NCI-H748 treated with DMSO at 0.1 percent for 48 hours (cell line): ENCODE measurements at places on chromosomes 7 and 10.

DNA sequence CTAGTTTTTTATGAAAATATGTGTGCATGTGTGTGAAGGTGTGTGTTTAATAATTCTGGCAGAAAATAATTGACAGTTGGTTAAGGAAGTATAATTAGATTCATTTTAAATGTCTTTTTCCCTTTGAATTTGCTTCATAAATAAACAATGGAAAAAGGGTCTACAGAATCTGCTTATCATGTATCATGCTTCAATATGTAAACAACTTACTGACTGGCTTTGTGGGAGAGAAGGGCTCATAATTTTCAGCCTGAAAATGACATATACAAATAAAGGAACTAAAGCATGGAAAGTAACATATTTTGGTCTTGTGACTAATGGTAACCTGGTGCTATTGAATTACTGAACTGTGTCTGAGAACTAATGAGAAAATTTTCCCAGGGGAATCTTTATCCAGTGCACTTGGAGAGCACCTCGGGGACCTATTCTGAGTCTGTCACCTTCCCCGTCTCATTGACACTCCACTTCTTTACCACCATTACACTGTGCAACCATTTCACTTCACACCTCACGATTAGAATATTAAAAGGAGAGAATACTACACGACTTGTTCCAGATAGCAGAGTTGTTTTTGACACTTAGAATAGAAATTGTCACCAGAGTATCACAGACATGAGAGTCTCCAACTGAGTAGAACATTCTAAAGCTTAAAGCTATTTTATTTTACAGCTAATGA is 298.6 kb downstream of the TFEC start:
- no peak for DNase-seq

- no peak for DNase-seq
Observed at GRCh38 chr10:90167174-90168064, 466.0 kb downstream of the KIF20B start.

DNA sequence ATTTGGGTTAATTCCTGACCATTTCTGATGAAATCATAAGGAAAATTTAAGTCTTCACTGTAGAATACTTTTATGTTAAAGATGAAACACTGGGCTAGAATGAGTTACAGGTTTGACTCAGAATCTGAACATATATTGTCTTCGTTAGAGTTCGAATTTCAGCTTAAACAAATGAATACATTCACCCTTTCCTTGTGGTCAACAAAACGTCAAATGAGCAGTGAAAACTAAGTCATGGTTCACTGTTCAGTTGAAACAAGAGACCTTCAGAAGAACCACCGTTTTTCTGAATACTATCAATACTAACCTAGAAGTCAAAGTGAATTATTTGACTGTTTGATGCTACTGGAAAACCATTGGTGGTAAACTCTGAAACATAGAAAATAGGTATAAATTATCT is 235.2 kb upstream of the ZWINT start:
- DNase-seq, result no peak

- no peak for DNase-seq
Observed at GRCh38 chr7:51059504-51060142, 257.0 kb downstream of the COBL start.

GRCh38 chr7:28705350-28705749 is 252.8 kb downstream of the TRIL start:
- DNase-seq, result no peak

- no peak for DNase-seq
Observed at GRCh38 chr10:18486438-18486837, 164.9 kb downstream of the NSUN6 start.

DNA sequence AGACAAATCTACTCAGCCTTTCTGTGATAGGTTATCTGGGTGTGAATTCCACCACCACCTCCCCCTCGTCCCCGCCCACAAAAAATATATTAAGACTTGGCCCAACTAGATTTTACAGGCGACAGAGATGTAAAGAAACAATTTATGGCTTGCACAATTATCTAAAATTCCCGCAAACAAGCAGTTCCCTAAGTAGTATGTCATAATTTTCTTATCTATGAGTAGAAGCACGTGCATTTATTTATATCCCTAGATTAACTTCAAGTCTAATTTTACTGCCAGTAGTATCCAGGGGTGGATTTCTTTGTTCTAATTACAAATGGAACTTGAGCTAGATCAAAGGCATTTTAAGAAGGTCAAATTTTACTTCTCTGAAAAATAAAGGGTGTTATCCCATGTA is 1.7 kb downstream of the TSPAN12 start:
- no peak for DNase-seq

- DNase-seq, result no peak
Observed at GRCh38 chr7:157299613-157300368, 37.0 kb upstream of the DNAJB6 start.

- DNase-seq, result no peak
Observed at GRCh38 chr10:122308417-122309141, 37.5 kb downstream of the BTBD16 start.

DNA sequence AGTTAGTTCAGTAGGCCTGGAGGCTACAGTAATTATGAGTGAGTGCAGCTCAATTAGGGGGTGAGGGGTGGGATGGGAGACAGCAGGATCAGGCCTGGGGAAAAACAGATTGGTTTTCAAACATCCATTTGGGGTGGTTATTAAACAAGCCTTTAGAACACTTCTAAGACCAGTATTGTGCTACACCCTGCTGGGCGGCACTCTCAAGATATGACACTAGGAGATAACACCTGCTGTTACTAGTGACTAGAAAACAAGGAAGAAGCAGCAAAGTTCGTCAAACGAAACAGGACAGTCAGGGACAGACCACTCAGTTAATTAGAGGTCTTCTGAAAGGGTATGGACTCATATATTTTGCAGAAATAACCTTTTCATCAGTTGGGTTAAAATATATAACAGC is 353.6 kb downstream of the PTEN start:
- no peak for DNase-seq

GRCh38 chr7:55651057-55651456 is 78.8 kb upstream of the VOPP1 start:
- DNase-seq, result no peak

GRCh38 chr10:69936091-69936490 is 116.6 kb upstream of the MACROH2A2 start:
- no peak for DNase-seq

DNA sequence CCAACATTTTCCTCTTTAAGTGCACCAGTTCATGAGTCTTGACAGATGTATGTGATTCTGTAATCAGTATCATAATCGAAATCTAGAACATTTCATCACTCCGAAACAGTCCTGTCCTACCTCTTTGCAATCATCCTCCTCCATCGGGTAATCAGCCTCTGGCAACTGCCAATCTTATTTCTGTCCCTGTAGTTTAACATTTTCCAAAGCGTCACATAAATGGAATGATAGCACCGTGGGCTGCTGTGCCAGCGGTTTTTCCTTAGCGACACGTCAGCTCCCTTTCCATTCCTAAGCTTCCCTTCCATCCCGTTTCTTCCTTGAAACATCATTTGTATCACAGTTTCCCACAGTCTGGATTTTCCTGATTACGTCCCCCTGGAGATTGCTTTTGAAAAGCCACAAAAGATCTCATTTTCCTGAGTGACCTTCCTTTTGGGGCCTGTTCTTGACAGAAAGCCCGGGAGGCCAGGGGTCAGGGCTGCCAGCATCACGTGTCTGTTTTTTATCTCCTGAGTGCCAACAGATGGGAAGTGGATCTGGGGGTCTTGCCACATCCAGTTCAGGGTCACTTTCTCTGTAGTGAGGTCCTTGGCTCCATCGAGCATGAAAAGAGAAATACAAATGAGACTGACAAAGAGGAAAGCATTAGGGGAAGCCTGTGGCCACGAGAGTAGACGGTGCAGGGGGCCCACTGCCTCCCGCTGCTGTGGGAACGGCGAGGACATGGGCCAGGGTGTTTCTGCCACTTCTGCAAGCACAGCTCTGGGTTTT is 31.6 kb downstream of the TMEM120A start:
- DNase-seq, result no peak

- no peak for DNase-seq
Observed at GRCh38 chr10:9305018-9305655, 1250.6 kb downstream of the GATA3 start.

GRCh38 chr10:126911301-126911700 is 6.1 kb downstream of the DOCK1 start:
- DNase-seq, result no peak

GRCh38 chr10:119523895-119524719 is 18.4 kb downstream of the RGS10 start:
- no peak for DNase-seq

DNA sequence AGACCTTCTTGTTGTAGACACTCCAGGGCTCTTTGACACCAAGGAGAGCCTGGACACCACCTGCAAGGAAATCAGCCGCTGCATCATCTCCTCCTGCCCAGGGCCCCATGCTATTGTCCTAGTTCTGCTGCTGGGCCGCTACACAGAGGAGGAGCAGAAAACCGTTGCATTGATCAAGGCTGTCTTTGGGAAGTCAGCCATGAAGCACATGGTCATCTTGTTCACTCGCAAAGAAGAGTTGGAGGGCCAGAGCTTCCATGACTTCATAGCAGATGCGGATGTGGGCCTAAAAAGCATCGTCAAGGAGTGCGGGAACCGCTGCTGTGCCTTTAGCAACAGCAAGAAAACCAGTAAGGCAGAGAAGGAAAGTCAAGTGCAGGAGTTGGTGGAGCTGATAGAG is 5.5 kb downstream of the GIMAP7 start:
- no peak for DNase-seq

- DNase-seq, result peak; percentile 93
Observed at GRCh38 chr7:7114575-7115291, 67.6 kb upstream of the C1GALT1 start.

- no peak for DNase-seq
Observed at GRCh38 chr10:117626228-117626627, 83.7 kb downstream of the EMX2 start.

DNA sequence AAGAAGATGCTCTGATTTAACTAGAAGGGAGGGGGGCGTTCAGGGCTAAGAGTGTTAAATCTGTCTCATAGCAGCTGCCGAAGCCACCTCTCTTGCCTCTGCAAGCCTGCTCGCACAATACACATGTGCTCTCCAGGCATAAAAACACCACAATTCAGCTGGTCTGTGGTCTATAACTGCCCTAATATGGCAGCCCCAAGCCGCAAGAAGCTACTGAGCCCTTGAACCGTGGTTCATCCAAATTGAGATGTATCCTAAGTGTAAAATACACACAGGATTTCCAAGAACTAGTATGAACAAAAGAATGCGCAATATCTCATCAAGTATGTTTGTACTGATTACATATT is 70.8 kb upstream of the FGFR2 start:
- no peak for DNase-seq

DNA sequence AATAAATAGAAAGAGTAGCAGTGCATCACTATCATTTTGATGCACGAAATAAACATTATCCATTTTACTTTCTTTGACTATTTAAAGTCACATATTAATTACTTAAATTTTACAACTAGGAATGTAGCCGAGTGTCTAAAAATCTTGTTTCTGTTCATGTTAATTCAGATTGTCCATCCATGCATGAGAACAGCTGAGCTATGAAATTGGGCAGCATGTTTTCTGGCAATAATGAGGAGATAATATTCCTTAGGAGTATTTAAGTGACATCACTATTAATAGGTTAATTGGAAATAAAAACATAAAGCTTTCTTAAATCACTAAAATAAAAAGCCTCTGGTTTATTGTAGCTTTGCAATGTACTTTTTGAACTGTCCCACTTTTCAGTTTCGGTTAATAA is 293.8 kb downstream of the PHTF2 start:
- DNase-seq, result no peak

DNA sequence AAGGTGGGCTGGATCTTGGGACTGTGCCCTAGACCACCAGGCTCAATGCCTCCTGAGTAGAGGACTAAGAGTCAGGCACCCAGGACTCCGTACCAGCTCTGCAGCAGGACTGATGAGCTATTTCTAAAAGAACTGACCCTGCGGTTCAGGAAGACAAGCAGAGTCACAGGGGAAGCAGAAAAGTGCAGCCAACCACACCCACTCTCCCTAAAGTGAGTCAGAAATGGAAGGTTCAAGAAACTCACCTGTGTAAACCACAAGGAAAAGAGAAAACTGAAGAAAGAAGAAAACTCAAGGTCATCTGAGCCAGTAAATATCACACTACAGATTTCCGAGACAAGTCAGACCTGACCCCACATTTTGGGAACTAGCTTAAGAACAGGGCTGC is 2.5 kb downstream of the PARP12 start:
- no peak for DNase-seq

GRCh38 chr7:2735744-2736143 is 47.7 kb downstream of the AMZ1 start:
- DNase-seq, result no peak

GRCh38 chr7:126016722-126017121 is 1087.1 kb upstream of the POT1 start:
- no peak for DNase-seq

DNA sequence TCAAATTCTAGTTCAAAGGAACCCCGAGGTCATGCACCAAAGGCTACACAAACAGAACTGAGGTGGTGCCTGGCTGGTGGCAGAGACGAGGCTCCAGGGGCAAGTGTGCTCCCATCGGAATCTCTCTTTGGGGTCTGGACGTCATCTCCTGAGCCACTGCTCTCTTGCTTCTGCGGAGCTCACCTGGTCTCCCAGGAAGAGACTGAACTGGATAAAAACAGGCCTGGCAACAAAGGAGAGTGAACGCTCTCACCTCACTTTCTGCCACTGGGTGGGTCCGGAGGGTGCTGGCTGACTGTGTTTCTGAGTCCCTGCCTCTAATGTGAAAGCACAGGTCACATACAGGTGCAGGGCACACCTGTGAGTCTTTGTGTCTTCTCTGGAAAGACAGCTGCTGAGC is 22.4 kb downstream of the VIPR2 start:
- no peak for DNase-seq

- no peak for DNase-seq
Observed at GRCh38 chr7:30474893-30475292, 3.7 kb downstream of the NOD1 start.

DNA sequence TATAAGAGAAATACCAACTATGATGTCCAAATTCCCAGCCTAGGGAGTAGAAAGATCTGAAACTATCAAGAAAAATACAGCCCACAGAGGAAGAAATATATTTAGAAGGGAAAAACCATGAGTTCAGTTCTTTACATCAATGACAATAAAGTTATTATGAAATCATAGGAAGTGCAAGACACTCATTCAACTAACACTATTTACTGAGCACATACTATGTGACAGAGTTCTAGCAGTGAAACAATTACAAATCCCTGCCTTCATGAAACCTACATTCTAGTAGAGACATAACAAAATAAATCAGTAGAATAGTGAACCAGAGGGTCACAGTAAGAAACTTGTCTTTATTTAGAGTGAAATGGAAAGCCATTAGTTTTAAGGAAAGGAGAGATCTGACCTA is 2.1 kb downstream of the NDUFA5 start:
- DNase-seq, result no peak
